ENCODE measurements at places on chromosomes 7 and 10. TPM values are rescaled to one million over a fixed set of nuclear protein-coding genes. Genes with fewer than 3 reads are reported as not detected.

TLX1 gene
- not detected for total RNA-seq

POLR2J2 gene
- 1.7 TPM for total RNA-seq

H2BK1 gene
- not detected for total RNA-seq

TMEM225B gene
- 0.85 TPM for total RNA-seq

EIF4EBP2 gene
- total RNA-seq, result 24.7 TPM

SYT15B gene
- total RNA-seq, result 0.28 TPM

CALML3 gene
- total RNA-seq, result not detected

CD36 gene
- 406 TPM for total RNA-seq

VWC2 gene
- total RNA-seq, result not detected

OR2A12 gene
- total RNA-seq, result not detected

ITGB8 gene
- 73.0 TPM for total RNA-seq
